ENCODE measurements at places on chromosomes 4 and X.
A peak's percentile ranks its signal among the peaks of the same experiment; 100 is the strongest.

GRCh38 chr4:73883306-73883705 is 14.1 kb downstream of the CXCL1 start:
- H3K4me3 ChIP-seq, result no peak overlapping the region
- H3K27me3 ChIP-seq, result no peaks in the 10 kb centered on the region
- no peak for DNase-seq

- no peaks in the 10 kb centered on the region for H3K36me3 ChIP-seq
- no peak for DNase-seq
- no peak overlapping the region for H3K27ac ChIP-seq
Observed at GRCh38 chr4:83329521-83330110, 5.0 kb downstream of the HPSE start.

GRCh38 chr4:47674144-47674543 is 163.7 kb downstream of the CORIN start:
- H3K27me3 ChIP-seq, result no peaks in the 10 kb centered on the region
- H3K4me1 ChIP-seq, result no peaks in the 10 kb centered on the region
- H3K4me3 ChIP-seq, result no peak overlapping the region
- no peak for DNase-seq
- H3K36me3 ChIP-seq, result no peaks in the 10 kb centered on the region
- no peak overlapping the region for H3K27ac ChIP-seq

- no peaks in the 10 kb centered on the region for H3K4me1 ChIP-seq
- no peaks in the 10 kb centered on the region for H3K27me3 ChIP-seq
- DNase-seq, result no peak
- no peak overlapping the region for H3K27ac ChIP-seq
- H3K36me3 ChIP-seq, result no peaks in the 10 kb centered on the region
Observed at GRCh38 chrX:136759968-136760367, 20.8 kb downstream of the ARHGEF6 start.

GRCh38 chr4:113823291-113823659 is 61.7 kb upstream of the CAMK2D start:
- no peak for DNase-seq
- H3K27me3 ChIP-seq, result no peaks in the 10 kb centered on the region
- no peak overlapping the region for H3K4me3 ChIP-seq
- no peak overlapping the region for H3K27ac ChIP-seq
- H3K36me3 ChIP-seq, result no peaks in the 10 kb centered on the region

DNA sequence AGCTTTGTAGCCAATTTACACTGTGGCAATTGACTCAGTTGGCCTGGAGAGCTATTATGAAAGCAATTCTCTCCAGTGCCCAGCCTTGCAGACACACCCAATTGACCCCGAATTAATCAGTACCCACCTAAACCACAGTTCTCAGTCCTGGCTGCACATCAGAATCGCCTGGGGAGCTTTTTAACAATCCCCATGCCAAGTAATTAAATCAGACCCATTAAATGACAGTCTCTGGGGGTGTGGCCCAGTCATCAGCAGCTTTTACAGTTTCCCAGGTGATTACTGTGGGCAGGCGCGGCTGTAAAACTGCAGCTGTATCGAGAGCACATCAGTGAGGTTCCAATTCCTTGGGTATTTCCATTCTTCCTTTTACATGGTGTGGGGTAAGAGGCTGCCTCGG is 460.9 kb upstream of the FAT1 start:
- no peaks in the 10 kb centered on the region for H3K4me1 ChIP-seq
- no peak overlapping the region for H3K4me3 ChIP-seq
- H3K27ac ChIP-seq, result no peak overlapping the region
- DNase-seq, result no peak

DNA sequence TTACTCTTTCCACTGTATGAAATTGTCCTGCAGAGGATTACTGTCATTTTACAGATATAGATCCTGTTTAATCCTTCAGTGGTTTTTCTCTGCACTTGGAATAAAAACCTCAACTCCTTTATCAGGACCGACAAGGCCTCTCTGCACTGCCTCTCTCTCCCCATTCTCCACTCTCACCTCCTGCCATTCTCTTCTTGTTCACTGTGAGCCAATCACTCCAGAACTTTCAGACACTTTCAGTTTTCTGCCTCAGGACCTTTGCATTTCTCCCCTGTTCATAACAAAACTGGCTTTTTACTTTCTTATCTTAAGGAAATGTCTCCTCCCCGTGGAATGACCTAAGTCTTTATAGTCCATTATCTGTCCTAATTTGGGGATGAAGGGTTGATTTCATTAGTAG is 137.3 kb downstream of the ELOVL6 start:
- no peak for DNase-seq
- no peaks in the 10 kb centered on the region for H3K27me3 ChIP-seq
- H3K27ac ChIP-seq, result no peak overlapping the region

DNA sequence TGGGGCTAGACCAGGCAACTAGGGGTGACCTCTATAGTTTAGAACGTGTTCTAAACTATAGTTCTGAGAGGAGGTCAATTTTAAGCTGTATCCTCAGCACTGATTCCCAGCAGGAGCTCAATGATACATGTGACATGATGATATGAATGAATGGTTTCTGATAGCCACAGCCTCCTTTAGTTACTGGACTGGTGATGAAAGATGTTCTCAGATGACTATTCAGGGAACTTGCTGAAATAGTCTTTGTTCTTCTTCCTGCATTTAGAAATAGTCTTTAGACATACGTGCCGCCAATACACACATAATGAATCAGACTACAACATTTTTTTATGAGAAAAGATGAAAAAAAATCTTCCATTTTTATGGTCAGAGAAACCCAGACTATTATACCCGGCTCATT is 116.3 kb upstream of the TMEM150C start:
- no peak overlapping the region for H3K27ac ChIP-seq
- H3K36me3 ChIP-seq, result peaks cover 4% of the 10 kb centered on the region
- no peak for DNase-seq
- H3K27me3 ChIP-seq, result no peaks in the 10 kb centered on the region

- peak overlapping the region; percentile 57 for H3K4me3 ChIP-seq
- no peaks in the 10 kb centered on the region for H3K4me1 ChIP-seq
- no peaks in the 10 kb centered on the region for H3K36me3 ChIP-seq
Observed at GRCh38 chr4:158163941-158164767, 8.7 kb downstream of the GASK1B start.

- no peak for DNase-seq
- no peaks in the 10 kb centered on the region for H3K4me1 ChIP-seq
- H3K27me3 ChIP-seq, result no peaks in the 10 kb centered on the region
- H3K4me3 ChIP-seq, result no peak overlapping the region
- no peak overlapping the region for H3K27ac ChIP-seq
- H3K36me3 ChIP-seq, result no peaks in the 10 kb centered on the region
Observed at GRCh38 chr4:133929531-133930239, 271.9 kb downstream of the PABPC4L start.

GRCh38 chr4:171947400-171947799 is 134.2 kb downstream of the GALNTL6 start:
- no peaks in the 10 kb centered on the region for H3K4me1 ChIP-seq
- no peaks in the 10 kb centered on the region for H3K27me3 ChIP-seq
- DNase-seq, result no peak
- H3K4me3 ChIP-seq, result no peak overlapping the region
- no peak overlapping the region for H3K27ac ChIP-seq

DNA sequence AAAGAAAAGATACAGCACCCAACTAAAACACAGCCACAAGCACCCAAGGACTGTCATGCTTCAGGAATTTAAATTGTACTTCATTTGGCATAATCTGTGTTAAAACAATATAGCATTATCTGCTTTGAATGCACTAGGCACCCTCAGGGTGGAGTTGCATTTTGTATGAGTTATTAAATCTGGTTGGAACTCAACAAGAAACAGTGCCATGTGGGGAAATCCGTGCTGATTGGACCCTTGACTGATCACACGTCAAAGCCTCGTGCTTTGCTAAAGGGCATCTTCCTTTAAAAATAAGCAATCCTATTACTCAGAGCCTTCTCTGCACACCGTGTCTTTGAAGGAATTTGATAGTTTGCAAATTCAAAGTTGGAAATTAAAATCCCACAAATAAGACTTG is 35.4 kb downstream of the IGFBP7 start:
- peak overlapping the region; percentile 67 for H3K27ac ChIP-seq
- DNase-seq, result no peak
- no peaks in the 10 kb centered on the region for H3K27me3 ChIP-seq
- no peaks in the 10 kb centered on the region for H3K36me3 ChIP-seq
- H3K4me1 ChIP-seq, result no peaks in the 10 kb centered on the region

GRCh38 chrX:121298499-121298898 is 251.1 kb downstream of the GLUD2 start:
- H3K4me1 ChIP-seq, result no peaks in the 10 kb centered on the region
- H3K27me3 ChIP-seq, result no peaks in the 10 kb centered on the region
- DNase-seq, result no peak
- H3K4me3 ChIP-seq, result no peak overlapping the region
- H3K27ac ChIP-seq, result no peak overlapping the region
- no peaks in the 10 kb centered on the region for H3K36me3 ChIP-seq

DNA sequence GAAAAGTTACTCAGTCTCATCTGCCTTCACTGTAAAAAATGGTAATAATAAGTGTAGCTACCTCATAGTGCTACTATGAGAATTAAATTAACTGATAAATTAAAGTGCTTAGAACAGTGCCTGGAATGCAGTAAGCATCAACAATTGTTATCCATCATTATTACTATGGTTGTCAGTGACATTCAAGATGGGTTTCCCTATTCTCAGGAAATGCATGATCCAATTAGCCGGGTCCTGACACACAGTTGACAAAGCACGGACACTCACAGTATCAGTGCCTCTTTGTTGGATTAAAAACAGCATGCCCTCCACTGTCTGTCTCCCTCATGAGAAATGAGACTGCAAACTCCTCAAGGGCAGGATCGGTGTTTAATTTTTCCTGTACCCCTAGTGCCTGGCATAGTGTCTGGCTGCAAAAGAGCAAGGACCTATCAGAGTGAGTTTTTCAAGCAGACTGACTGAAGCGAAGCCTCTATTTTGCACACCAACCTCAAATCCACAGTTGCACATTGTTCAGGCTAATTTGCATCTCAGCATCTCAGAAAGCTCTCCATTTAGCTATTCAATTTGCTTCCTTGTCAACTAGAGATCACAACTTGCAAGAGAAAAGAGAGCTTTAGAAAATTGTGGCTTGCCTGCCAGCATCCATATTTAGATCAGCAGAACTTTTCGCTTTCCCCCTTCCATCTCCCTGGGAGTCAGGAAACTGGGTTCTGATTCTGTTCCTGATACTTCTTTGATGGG is 122.9 kb downstream of the LDB2 start:
- H3K4me1 ChIP-seq, result no peaks in the 10 kb centered on the region
- H3K27ac ChIP-seq, result no peak overlapping the region
- H3K36me3 ChIP-seq, result no peaks in the 10 kb centered on the region
- DNase-seq, result no peak

GRCh38 chr4:91064157-91064853 is 937.1 kb downstream of the CCSER1 start:
- no peak overlapping the region for H3K27ac ChIP-seq
- no peaks in the 10 kb centered on the region for H3K27me3 ChIP-seq
- no peaks in the 10 kb centered on the region for H3K36me3 ChIP-seq
- H3K4me3 ChIP-seq, result no peak overlapping the region

DNA sequence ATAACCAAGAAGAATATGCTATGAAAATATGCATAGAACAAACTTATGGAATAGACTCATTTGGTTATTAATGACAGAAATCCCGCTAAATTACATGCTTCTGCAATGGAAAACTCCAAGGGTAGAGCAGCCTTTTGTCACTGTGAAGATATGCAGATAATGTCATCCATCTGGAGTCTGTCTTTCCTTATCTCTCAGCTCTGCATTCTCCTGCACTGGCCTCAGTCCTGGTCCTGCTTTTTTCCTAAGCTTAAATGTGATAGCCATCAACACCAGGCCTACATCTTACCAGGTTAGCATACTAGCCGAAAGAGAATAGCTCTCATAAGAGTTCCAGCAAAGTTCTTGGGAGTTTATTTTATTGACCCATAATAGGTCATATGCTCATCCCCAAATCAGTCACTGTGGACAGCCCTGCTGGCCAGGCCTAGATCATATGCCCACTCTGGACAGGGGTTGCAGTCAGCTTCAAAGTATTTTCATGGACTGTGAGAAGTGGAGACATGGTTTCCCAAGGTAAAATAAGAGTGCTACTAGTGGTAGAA is 86.5 kb upstream of the LEF1 start:
- H3K27ac ChIP-seq, result no peak overlapping the region
- H3K36me3 ChIP-seq, result no peaks in the 10 kb centered on the region
- no peaks in the 10 kb centered on the region for H3K4me1 ChIP-seq
- no peaks in the 10 kb centered on the region for H3K27me3 ChIP-seq
- no peak for DNase-seq

- H3K27me3 ChIP-seq, result no peaks in the 10 kb centered on the region
- DNase-seq, result no peak
- no peaks in the 10 kb centered on the region for H3K36me3 ChIP-seq
- no peak overlapping the region for H3K4me3 ChIP-seq
Observed at GRCh38 chrX:97527725-97528124, 644.0 kb downstream of the RPA4 start.

DNA sequence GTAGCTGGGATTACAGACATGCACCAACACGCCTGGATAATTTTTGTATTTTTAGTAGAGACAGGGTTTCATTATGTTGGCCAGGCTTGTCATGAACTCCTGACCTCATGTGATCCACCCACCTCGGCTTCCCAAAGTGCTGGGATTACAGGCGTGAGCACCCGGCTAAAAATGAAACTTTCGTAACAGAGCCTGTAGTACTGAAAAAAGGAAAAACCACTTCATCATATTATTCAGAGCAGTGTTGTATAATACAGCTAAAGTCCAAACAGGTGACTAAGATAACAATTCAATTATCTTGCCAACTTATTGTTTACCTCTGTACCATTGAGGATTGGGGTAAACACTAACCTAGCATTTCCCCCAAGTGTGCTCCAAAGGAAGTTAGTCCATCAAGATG is 43.9 kb upstream of the HPRT1 start:
- peaks cover 25% of the 10 kb centered on the region for H3K36me3 ChIP-seq
- no peak overlapping the region for H3K4me3 ChIP-seq
- no peak for DNase-seq
- no peaks in the 10 kb centered on the region for H3K4me1 ChIP-seq

- H3K4me3 ChIP-seq, result no peak overlapping the region
- no peak for DNase-seq
- H3K36me3 ChIP-seq, result no peaks in the 10 kb centered on the region
Observed at GRCh38 chr4:22595684-22596083, 79.8 kb upstream of the ADGRA3 start.

GRCh38 chr4:74931376-74931775 is 1.5 kb upstream of the PARM1 start:
- peaks cover 8% of the 10 kb centered on the region for H3K4me1 ChIP-seq
- H3K4me3 ChIP-seq, result no peak overlapping the region
- no peak for DNase-seq
- no peak overlapping the region for H3K27ac ChIP-seq

- H3K4me1 ChIP-seq, result no peaks in the 10 kb centered on the region
- DNase-seq, result no peak
- no peaks in the 10 kb centered on the region for H3K27me3 ChIP-seq
- H3K4me3 ChIP-seq, result no peak overlapping the region
- no peak overlapping the region for H3K27ac ChIP-seq
Observed at GRCh38 chrX:122246937-122247336, 937.1 kb upstream of the GRIA3 start.

DNA sequence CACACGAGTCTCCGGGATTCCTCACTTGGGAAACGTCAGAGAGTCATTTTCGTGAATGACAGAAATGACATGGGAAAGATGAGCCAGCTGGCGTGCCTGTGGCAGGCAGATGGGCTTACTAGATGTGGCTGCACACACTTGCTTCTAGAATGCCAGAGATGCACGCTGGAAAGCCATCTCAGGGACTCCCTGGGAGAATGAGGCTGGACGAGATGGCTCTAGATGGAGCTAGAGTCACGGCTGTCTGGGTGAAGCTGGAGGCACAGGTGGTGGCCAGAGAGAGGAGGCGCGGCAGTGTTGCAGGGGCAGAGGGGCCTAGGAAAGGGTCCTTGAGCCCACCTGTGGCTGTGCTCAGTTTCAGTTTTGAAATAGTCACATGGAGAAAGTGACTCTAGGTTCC is 26.0 kb downstream of the TKTL1 start:
- no peak overlapping the region for H3K27ac ChIP-seq
- DNase-seq, result no peak
- no peak overlapping the region for H3K4me3 ChIP-seq

Measured in tibial artery (tissue), 4 donors.